ENCODE measurements at places on chromosomes 6 and 20.

DNA sequence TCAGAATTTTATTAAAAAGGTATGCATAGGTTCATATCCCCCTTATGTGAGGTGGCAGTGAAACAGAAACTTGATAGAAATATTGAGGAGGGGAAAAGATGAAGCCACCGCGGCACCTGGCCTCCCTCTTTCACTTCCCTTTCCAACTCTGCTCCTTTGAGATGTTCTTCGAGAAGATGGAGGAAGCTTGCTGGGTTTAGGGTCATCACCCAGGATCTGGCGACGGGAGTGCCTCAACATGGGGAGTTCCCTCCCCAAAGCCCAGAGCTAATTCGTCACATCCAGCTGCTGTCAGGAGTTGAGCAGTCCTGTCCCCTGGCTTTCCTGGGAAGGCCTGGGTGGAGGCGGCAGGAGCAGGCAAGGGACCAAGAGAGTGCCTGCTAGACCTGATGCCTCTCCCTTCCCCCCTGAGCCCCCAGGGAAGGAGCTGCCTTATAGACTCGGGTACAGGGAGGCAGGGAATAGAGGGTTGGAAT lies 29.1 kb downstream of the RREB1 start:
- DNase-seq = no peak

- no peak for DNase-seq
Observed at GRCh38 chr20:5596401-5597193, 153.6 kb upstream of the SHLD1 start.

DNA sequence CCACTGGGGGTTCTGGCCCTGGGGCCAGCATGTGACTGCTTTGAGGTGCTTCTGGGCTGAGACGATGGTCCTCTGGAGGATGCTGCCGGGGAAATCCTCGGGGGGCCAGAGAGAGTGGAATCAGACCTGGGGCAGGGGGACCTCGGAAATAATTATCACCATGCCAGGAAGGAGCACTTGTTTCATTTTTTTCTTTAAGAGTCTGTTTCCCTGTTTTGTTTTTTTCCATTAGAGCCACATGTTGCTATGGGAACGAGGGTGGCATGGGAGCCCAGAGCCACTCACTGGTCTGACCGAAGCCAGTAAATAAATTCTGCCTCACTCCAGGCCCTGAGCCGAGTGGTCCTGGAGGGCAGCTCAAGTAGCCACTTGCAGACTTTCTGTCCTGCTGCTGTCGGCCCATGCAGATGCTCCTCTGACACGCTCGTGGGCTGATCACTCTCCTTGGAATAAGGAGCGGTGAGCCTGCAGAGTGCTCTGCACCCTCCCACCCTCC lies 365.1 kb downstream of the ZFAND3 start:
- DNase-seq = no peak

GRCh38 chr6:27962506-27962905 lies 5.5 kb downstream of the OR2B6 start:
- DNase-seq = no peak

DNA sequence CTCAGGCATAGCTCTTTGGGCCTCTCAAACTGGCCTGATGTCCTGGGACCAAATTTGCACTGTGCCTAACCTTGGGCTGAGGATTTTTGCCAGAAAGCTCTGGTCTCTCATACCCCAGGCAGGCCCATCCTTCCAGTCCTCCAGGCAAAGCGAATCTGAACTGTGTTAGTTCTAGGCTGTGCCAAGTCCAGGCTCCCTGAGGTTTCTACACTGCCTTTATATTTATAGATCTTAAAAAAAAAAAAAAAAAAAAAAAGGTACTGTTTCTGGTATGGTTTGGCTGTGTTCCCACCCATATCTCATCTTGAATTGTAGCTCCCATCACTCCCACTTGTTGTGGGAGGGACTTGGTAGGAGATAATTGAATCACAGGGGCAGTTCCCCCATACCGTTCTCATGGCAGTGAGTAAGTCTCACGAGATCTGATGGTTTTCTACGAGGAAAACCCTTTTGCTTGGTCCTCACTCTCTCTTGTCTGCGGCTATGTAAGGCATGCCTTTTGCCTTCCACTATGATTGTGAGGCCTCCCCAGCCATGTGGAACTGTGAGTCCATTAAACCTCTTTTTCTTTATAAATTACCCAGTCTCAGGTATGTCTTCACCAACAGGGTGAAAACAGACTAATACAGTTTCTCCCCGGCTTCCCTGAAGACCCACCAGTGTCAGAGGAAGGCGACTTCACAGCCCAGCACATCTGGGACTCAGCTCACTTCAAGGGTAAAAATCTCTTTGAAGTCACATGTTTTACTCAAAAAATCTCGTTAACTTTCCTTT lies 39.0 kb upstream of the TBXT start:
- no peak for DNase-seq

DNA sequence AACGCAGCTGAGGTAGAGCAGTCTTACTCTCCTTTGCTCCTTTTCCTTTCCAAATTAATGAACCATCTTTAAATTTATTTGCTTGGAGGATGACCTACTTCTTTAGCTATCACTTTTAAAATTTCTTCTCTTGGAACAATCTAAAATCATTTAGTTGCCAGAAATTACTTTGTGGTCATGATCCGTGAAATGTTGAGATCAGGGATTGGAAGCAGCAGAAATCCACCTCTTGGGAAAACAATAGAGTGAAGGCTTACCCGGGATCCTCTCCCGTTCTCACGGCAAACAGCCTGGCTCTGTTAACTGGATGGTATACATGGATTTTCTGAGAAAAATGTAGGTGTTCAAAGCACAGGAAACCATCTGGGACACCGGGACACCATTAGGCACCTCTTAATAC lies 7.7 kb downstream of the AKAP12 start:
- DNase-seq = no peak

GRCh38 chr20:19336631-19337030 lies 124.2 kb downstream of the SLC24A3 start:
- no peak for DNase-seq

- DNase-seq = no peak
Observed at GRCh38 chr6:31420546-31420945, 17.2 kb downstream of the MICA start.

DNA sequence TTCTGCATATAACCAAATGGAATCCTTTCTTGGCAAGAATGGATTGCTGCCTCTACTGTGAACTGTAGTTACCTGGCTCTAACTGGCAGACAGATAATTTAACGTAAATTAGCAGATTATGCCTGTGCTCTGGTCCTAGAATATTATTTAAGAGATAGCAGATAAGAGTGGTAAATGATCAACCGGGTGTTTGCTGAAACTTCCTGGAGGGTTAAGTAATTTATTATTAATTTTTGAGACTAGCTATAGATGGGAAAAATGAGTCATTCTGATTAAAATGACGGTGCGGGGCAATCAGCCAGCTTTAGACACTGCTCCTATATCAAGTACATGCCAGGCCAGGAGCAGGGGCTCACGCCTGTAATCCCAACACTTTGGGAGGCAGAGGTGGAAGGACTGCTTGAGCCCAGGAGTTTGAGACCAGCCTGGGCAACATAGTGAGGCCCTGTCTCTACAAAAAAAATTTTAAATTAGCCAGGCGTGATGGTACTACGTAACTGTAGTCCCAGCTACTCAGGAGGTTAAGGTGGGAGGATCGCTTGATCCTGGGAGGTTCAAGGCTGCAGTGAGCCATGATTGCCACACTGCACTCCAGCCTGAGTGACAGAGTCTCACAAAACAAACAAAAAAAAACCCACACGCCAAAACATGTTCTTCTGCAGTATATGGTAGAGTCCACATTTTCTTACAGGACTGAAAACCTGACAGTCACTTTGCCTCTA lies 22.6 kb downstream of the B4GALT5 start:
- no peak for DNase-seq

DNA sequence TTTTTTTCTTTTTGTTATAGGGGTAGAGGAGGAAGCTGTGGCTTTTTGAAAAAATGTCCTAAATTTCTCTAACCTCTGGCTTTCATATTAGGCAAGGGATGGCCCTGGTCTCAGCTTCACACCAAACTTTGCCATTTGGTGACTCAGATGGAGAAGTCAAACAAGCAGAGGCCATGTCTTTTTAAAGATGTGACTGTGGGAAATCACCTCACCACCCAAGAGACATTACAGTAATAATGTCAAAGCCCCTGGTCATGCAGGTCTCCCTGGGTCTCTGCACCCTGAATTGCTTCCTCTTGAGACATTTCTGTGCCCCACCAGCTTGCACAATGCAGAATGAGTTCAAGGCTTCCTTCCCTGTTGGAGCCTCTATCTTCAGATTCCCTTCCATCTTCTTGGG lies 39.5 kb upstream of the ADGRF5 start:
- DNase-seq = no peak

- DNase-seq = no peak
Observed at GRCh38 chr20:38889050-38889449, 37.2 kb upstream of the FAM83D start.

GRCh38 chr6:134674562-134674961 lies 275.3 kb downstream of the ALDH8A1 start:
- DNase-seq = no peak

DNA sequence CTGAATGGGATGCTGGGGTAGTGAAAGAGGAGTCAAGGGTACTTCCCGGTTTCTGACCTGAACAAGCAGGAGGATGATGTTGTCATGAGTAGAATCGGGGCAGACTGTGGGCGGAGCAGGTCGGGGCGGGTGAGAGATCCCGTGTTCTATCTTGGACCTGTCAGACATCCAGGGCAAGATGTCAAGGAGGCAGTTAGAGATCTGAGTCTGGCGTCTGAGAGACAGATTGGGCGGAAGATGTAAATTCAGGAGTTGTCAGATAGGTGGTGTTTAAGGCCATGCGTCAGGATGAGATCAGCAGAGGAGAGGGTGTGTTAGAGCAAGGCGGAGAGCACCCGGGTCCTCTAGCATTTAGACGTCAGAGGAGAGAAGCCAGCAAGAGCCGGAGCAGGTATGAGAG lies 115.5 kb downstream of the DLGAP4 start:
- DNase-seq = no peak
